ENCODE measurements at places on chromosomes 7 and 10.

DNA sequence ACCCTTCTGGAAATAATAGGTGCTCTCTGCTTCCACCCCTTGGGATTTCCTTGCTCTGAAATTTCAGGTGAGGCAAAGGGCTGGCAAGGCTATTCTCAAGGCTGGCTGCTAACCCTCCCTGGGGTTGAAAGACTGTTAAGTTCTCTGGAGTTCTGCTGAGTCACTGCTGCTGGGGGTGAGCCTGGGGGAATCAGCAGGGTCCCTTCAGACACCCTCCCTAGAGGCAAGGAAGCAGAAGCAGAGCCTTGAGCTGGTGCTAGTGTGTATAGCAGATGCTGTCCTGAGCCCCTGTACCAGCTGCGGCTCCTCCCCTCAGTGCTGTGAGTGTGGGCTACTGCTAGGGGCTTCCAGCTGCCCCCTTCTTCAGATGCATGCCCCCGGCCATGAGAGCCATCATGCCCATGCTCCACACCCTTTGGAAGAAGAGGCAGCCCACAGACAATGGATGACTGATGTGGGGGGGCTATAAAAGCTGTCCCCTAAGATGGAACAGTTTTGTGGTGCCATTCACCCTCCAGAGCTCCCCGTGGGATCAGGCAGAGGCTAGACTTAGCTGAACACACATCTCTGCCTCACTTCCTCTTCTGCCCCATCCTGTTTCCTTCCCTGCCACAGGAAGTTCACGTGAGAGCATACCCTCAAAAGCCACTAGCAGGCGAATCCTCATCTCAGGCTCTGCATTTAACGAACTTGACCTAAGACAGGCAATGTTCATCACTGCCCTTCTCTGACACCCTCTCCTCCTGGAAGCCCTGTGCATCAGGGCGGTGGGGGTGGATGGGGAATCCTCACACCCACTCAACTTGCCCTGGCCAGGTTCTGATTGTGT lies 91.8 kb downstream of the SH3PXD2A start:
- no peak for DNase-seq

- no peak for DNase-seq
These were observed 56.0 kb downstream of the CALD1 start for GRCh38 chr7:134835463-134835823.

- no peak for DNase-seq
These were observed 9.5 kb downstream of the PPA1 start for GRCh38 chr10:70223728-70224127.

DNA sequence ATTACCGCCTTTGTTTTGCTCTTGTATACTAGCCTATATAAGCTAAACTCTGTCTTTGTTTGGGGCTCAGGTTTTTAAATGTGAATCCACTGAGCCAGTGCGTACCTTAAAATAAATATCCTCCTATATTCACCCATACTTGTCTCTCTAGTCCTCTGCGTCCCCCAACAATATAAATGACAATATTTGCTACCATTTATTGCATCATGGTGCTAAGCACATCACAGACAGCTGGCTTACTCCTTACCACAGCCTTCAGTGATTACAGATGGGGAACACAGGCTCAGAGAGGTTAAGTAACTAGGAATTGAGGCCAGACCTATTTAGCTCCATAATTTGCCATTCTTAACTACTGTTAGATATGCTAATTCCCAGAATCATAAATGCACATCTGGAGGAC lies 3.4 kb upstream of the ADCK2 start:
- DNase-seq: no peak

DNA sequence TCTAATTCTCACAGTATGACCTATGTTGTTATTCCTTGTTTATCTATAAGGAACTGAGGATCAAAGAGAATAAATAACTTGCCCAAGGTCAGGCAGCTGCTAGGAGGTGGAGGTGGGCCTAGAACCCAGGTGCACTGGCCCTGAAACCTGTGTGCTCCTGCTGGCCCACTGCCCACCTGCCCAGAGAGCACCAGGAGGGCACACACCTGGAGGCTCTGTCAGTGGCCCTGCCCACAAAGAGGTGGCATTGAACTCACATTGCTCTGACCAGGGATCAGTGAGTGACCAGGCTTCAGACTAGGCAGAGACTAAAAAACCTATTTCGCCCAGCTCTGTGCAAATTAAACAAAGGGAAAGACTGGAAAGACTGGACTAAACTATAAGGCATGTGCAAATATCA lies 210.6 kb downstream of the TNS3 start:
- DNase-seq: no peak

DNA sequence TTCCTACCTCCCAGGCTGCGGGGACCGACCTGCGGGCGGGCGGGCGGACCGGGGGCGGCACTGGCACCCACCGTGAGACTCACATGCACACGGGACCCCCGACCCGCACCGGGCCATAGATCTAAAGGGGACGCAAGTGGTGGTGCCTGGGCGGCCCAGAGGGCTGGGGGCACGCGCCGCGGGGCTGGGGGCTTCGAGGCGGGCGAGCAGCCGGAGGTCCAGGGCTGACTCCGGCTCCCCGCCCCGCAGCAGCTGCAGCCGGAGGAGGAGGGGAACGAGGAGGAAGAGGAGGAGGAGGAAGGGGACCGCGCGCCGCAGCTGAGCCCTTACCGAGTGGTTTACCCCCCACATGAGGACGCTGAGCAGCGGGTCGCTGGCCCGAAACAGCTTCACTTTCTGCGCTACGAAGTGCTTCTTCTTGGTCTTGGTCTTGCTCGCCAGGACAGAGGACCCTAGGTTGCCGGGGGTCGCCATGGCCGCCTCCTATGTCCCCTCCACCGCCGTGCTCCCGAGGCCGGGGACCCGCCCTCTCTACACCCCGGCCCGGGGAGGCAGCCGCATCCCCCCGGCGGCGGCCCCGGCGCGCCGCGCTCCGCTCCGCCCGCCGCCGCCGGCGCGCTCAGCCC lies 412 bp downstream of the PIP4K2A start:
- DNase-seq: peak; percentile 13

Data from stimulated activated CD4-positive, alpha-beta T cell treated with anti-CD3 and anti-CD28 coated beads, TNF-alpha, amount 100 ng/mL, for 24 hours (primary cell).